ENCODE measurements at places on chromosomes 2 and 18. TPM values are rescaled to one million over a fixed set of nuclear protein-coding genes. Genes with fewer than 3 reads are reported as not detected.

DNA sequence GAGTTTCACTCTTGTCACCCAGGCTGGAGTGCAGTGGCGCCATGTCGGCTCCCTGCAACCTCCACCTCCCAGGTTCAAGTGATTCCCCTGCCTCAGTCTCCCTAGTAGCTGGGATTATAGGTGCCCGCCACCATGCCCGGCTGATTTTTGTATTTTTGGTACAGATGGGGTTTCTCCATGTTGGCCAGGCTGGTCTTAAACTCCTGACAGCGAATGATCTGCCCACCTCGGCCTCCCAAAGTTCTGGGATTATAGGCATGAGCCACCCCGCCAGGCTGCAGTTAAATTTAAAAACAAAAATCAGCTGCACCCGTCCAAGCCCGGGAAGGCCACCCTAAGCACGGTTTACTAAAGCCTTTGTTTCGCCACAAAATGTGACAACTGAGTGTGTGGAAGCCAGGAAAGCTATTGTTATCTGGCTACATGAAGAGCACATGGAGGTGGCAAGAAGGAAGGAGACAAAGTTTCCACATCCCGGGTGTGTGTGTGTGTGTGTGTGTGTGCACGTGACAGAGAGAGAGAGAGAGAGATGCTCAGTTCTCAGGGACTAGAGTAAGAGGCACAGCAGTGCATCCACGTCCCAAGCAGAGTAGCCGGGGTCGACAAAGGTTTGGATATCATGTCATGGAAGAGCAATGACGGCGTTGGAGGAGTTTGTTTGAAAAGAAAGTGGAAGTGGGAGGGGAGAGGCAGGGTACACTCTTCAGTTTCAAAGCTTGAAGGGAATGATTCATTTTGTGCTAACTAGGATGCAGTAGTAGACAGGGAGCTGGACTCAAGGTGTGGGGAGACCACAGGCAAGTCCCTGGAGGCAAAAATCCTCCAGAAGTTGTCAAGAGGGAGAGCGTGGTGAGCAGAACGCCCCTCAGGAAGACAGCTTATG, 20.1 kb downstream of the INPP5D start:
- DNase-seq = no peak

DNA sequence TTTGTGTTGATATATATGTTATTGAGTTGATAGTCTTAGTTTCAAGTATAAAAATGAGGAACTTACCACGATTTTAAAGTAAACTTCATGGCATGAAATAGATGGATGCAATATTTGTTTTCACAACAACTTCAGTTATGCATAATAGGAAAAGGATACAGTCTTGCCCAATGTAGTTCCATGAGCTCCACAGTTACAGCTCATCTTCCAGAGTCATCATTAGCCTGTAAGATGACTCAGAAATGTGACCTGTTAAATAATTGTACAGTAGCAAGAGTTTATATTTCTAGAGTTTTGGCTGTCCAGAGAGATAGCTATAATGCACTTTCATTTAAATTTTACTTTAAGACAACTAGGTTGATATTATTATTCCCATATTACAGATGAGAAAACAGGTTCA, 80.9 kb upstream of the ARHGAP28 start:
- no peak for DNase-seq

- no peak for DNase-seq
These were observed 114.8 kb downstream of the PLB1 start for GRCh38 chr2:28610583-28611201.

FAM237A gene
- not detected for total RNA-seq

CNDP1 gene
- not detected for total RNA-seq

C18orf32 gene
- 38.0 TPM for total RNA-seq

CCDC102B gene
- total RNA-seq = 0.92 TPM

All from Panc1 (cell line).